ENCODE measurements at places on chromosomes 11 and 22.

- DNase-seq: no peak
Measured at GRCh38 chr11:61764606-61765260, 12.3 kb downstream of the MYRF start.

DNA sequence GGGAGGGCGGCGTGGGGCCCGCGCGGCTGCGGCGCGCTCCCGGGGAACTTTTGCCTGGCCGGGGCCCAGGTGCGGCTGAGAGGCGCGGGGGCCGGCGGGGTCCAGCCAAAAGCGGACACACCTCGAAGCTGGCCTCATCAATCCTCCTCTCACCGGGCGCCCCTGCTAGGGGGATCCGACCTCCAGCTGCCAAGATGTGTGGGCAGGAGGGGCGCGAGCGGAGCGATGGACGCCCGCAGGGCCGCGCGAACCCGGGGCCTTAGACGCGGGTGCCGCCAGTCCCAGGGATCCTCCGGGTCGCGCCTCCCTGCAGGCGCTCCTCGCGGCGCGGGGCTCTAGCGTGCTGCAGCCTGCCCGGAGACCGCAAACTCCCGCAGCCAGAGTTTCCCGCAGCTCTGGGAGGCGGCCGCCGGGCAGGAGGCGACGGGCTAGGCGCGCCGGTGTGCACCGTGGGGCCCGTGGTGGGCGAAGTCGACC lies 785 bp downstream of the IGSF9B start:
- DNase-seq: no peak

GRCh38 chr11:8038393-8038792 lies 42.6 kb upstream of the TUB start:
- no peak for DNase-seq

- no peak for DNase-seq
Measured at GRCh38 chr22:35517769-35518530, 22.7 kb upstream of the RASD2 start.

- no peak for DNase-seq
Measured at GRCh38 chr11:84117394-84117793, 831.2 kb upstream of the CCDC90B start.

DNA sequence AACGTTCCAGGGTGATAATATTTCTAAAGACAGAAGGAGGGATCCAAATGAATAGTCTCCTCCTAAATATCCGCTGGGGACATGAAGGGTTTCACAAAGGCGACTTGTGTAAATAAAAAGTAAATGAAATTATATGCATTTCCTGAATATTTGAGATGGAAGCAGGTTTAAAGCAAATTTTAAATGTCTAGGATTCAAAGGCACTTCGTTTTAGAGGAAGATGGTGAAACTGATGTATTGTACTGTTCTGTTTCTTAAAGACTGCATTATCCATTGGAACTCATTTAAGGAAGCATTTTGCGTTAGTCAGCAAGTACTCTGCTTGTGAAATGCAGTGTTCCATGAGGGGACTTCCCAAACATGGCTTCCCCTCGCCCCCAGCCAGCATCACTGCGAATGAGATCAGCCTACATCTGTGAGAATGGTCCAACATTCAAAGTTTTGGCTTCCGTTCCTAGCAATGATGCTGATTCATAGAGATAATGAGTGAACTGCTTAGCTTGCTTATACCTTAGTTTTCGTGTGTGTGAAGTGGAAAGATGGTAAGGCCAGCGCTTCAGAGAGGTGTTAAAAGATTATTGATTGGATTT lies 1.5 kb downstream of the RAB39A start:
- DNase-seq: no peak

- no peak for DNase-seq
Measured at GRCh38 chr11:118046051-118046963, 30.6 kb upstream of the TMPRSS4 start.

- DNase-seq: no peak
Measured at GRCh38 chr11:31822927-31823643, 12.0 kb upstream of the PAX6 start.

- DNase-seq: no peak
Measured at GRCh38 chr11:112963368-112963955, 2.2 kb downstream of the NCAM1 start.

DNA sequence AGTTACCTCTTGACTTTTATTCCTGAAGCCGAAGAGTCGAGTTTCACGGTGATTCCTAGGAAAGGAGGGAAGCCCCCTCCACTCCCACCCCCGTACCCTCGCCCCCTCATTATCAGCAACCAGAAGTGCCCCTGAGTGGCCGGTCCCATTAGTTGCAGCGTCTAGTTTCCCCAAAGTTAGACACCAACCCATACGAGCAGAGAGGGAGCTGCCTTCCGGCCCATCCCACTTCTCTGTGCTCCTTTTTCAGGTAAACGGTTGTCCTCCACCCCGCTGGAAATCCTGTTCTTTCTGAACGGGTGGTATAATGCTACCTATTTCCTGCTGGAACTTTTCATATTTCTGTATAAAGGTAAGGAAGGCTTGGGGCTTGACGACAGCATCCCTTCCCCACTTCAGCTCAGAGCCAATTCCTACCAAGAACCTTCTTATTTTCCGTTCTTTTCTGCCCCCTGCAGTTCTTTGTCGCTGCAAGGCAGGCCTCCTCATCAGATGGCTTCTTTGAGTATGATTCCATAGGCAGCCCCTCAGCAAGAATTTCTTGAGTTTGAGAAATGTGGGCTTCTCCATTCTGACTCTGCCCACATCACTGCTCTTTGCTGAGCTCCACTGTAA lies 701 bp downstream of the TMEM216 start:
- no peak for DNase-seq

- no peak for DNase-seq
Measured at GRCh38 chr11:18471995-18472394, 16.3 kb downstream of the LDHAL6A start.

GRCh38 chr22:44719586-44720368 lies 17.8 kb downstream of the PRR5 start:
- no peak for DNase-seq

- DNase-seq: no peak
Measured at GRCh38 chr11:33638608-33639007, 62.0 kb downstream of the C11orf91 start.
